Stimulated activated CD4-positive, alpha-beta T cell treated with anti-CD3 and anti-CD28 coated beads, TNF-alpha, amount 100 ng/mL, for 24 hours (primary cell): ENCODE measurements at places on chromosomes 1 and 21.

GRCh38 chr1:211827051-211827450 is 3.5 kb downstream of the LPGAT1 start:
- no peak for DNase-seq

- no peak for DNase-seq
These were observed 3.1 kb downstream of the PBX1 start for GRCh38 chr1:164562061-164562460.

DNA sequence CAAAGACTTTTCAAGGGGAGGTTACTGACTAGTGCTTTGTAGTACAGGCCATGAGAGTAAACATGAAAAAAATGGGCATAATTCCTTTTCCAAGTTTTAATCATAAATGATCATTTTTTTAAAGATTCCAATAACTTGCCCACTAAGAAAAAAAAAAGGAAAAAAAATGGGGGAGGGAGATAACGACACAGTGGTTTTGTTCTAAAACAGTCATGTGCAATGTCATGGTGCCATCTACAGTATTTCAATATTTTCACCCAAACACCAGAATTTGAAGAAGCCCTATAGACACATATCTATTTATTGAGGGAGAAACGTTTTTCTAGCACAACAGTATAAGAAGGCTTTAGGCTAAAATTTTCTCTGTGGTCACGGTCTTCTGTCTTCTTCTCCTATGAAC is 250.2 kb downstream of the LTN1 start:
- no peak for DNase-seq

DNA sequence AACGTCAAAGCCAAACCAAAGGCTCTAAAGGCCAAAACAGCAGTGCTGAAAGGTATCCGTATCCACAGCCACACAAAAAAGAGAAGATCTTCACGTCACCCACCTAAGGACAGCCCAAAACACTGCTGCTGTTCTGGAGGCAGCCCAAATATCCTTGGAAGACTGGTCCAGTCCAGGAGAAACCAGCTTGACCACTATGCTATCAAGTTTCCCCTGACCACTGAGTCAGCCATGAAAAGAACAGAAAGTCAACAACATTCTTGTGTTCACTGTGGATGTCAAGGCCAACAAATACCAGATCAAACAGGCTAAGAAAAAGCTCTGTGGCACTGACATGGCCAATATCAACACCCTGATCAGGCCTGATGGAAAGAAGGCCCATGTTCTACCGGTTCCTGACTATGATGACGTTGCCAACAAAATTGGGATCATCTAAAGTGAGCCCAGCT is 32.1 kb downstream of the ARID4B start:
- no peak for DNase-seq

DNA sequence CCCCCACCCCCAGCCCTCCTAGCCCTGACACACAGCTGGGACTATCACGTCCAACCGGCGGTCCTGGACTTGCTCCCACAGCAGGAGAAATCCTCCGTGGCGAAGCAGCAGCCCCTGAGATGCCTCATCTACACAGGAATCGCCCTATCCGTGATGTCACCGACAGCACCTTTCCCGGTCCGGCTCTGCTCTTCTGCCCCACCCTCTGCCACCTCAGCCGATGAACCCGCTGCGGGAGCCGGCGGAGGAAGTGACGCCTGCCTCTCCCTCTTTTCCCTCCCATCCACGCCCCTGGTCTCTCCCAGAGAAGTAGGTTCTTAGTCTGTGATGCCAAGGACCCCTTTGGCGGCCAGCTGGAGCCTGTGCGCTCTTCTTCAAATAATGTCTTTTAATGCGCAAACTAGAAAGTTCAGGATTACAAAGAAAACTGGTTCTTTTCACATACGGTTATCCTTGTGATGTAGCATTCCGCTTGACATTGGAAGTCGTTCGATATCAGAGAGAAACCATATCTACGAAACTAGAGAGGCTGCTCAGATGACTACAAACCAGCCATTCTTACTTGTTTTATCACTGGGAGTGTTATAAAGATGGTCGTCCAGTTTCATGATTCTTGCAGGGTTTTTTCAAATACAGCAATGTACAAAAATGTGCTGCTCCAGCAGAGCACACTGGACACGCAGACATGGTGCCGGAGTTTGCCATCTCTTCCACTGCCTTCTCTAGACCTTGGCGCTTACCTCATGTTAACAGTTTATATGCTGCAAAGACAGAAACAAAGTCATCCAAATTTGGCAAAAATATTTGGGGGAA is 120.3 kb downstream of the PPIAL4G start:
- peak; percentile 67 for DNase-seq

GRCh38 chr1:151585622-151586021 is 26.2 kb upstream of the SNX27 start:
- no peak for DNase-seq

DNA sequence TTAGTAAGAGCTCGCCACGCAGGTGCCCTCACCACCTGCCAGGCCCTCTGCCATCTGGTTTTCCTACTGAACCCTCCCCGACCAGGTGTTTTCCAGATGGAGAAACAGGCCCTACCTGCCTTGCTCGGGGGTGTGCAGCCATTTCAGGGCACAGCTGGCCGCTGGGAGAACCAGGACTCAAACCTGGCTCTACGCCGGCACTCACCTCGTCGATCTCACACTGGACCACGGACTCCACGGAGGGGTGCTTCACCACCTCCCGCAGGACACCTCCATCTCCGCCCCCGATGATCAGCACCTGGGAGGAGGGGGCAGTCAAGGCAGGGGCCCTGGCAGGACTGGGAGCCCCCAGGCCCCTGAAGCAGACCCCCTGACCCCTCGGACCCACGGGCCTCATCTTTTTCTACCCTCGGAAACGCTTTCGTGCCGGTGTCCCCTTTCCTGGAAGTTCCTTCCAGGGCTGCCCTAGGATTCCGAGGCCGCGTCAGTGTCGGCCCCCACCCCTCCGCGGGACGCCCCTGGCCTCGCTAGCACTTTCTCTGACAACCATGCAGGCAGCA is 1.1 kb downstream of the SRM start:
- DNase-seq, result no peak

- DNase-seq, result no peak
These were observed 18.7 kb upstream of the ADAR start for GRCh38 chr1:154626456-154627256.
